ENCODE measurements at places on chromosomes 7 and 10.

DNA sequence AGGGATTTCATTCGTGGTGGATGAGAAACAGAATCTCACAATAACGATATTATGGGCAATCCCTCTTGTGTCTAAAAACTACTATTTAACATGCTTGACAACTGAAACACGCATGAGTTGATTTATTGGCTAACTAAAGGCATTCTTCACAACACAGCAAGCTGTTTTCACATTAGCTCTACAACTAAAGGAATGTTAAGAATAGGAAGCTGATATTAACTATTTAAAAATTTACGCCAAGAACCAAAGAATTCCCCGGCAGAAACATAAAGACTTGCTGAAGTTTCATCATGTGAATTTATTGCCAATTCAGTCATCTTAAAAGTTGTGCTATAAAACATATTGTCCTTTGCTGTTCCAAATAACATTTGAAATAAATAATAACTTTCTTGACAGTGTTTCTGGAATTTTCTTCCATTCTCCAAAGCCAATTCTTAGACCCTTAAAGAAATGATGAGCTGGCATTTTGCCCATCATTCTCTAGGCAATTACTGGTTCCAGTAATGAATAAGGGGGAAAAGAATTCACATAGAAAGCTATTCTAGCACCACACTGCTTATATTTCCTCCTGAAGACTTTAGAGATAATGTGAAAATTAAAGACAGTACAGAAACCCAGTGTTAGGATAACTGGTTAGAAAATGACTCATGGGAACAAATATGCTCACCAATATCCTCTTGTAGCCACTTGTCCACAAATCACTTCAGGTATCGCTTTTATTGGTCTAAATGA is 233.1 kb downstream of the PARD3 start:
- no peak for DNase-seq

DNA sequence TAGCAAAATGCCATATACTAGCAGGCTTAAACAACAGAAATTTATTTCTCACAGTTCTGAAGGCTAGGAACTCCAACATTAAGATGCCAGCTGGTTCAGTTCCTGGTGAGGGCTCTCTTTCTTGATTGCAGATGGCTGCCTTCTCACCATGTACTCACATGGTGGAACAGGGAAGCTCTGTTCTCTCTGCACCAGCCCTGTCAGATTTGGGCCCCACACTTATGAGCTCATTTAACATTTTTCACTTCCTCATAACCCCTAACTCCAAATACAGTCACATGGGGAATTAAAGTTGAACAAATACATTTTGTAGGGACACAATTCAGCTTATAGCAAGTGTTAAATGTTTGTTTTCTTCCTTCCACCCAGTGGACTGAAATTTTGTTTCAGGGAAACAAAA is 218.6 kb upstream of the TAC1 start:
- DNase-seq = no peak

GRCh38 chr7:128005759-128006159 is 25.5 kb downstream of the LRRC4 start:
- no peak for DNase-seq

DNA sequence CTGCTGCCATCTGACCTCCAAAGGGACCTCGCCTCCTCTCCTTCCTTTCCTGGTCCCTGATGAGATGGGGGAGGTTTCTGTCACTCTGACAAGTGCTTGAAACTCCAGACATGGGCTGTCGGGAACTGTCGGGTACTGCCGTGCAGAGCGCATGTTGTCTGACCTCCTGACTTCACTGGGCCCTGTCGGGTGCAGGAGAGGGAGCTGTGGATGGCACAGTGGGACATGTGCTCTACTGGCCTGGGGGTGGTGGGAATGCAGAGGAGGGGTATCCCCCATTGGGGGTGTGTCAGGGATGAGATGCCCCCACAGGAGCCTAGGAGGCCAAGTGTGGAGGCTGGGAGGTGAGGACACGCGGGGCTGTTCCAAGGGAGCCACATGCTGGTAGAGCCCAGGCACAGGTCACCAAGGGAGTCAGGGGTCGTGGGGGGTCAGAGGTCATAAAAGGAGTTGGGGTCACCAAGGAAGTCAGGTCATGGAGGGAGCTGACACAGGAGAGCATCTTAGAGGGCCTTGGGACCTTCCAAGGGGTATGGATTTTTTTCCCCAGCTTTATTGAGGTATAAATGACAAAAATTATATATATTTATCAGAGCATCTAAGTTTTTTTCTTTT is 30.9 kb downstream of the TMEM120A start:
- DNase-seq = no peak

GRCh38 chr10:11245510-11245909 is 227.8 kb downstream of the CELF2 start:
- no peak for DNase-seq

DNA sequence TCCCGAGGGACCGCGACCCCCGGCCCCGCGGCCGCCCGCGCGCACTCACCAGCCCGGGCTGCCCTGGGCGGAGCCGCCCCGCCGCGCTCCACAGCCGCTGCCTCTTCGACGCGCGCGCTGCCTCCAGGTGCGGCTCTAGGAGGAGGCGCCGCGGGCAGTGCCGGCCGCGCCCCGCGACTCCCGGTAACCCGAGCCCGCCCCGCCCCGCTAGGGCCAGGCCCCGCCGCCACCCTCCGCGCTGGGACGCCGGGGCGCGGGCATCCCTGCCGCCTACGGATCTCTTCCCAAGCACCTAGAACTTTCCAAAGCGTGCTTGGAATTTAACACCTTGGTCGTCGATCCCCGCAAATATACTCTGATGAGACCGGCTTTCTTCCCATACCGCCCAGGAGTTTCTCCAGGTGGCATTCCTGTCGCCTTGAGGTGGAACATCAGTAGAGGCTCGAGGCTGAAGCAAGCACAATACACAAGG is at the start of gene SLC26A5:
SLC26A5 (minus strand) TSS at position 159 of the 472 bp plus-strand sequence. CDS start 24,693 bp downstream, outside the sequence.
- DNase-seq = no peak

DNA sequence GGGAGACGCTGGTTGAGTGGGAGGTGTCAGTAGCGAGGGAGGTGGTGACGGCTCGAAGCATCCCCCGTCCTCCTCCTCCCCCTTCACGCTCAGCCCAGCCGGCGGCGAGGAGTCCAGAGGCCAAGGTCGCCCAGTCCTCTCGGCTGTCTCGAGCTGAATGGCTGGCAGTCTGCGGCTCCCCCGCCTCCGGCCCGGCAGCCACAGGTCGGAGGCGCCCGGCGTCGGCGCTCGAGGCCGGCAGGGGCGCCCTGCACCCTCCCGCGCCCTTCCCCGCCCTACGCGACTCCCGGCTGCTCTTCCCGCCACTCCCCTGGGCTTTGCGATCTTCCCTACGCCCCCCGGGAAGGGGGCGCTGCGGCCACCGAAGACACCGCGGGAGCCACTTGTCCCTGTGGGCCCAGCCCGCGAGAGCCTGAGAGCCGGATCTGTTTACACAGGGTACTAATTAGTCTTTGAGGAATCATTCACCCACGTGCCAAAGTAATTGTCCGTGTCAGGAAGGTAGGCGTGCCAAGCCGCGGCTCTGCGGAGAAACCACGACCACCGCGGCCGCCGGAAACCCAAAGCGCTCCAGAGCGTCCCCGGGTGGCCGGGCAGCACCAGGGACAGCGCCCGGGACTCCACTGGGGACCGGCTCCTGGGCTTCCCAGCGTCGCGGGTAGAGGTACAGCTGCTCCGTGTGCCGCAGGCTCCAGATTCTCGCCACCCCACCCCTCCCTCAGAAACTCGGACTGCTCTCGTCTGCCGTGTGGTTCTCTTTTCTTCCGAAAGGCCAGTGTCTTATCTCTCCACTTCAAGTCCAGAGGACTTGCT is at the start of gene NXPH1:
NXPH1 (plus strand) TSS at position 133 of the 813 bp plus-strand sequence.
- no peak for DNase-seq

DNA sequence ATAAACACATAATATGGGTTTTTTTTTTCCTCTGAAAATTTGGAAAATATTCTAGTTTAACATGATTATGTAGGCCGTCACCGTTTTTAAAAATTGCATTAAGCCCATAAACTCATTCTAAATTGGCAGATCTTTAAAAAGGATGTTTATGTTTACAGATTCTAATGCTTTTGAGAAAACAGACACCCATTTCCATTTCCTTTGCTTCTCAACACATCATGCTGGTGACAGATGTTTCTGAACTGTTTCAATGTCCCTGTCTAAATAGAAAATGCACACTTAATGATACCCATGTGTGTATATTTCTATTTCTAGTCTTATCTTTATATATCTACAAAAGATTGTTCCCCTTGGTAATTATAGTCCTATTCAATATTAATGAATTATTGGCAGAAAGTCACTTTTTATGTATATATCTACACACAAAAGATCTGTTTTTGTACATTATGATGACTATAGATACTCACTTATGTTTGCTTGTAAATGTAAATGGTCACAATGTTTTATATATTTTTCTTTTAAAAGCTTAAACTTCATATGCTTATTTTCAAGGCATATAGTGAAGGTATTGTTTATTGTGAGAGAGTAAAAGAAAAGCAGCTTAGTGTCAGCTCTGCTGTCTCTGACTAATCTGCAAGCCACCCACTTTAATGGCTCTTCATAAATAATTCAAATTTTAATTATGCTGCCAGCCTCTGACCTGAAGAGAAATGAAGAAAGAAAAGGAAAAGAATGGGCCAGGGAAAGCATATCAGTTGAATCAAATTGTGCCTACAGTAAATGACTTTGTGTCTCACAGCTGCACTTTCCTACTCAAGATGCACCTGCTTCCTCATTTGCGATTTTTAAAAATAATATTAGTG is 179.4 kb downstream of the CACNA2D1 start:
- DNase-seq = no peak

DNA sequence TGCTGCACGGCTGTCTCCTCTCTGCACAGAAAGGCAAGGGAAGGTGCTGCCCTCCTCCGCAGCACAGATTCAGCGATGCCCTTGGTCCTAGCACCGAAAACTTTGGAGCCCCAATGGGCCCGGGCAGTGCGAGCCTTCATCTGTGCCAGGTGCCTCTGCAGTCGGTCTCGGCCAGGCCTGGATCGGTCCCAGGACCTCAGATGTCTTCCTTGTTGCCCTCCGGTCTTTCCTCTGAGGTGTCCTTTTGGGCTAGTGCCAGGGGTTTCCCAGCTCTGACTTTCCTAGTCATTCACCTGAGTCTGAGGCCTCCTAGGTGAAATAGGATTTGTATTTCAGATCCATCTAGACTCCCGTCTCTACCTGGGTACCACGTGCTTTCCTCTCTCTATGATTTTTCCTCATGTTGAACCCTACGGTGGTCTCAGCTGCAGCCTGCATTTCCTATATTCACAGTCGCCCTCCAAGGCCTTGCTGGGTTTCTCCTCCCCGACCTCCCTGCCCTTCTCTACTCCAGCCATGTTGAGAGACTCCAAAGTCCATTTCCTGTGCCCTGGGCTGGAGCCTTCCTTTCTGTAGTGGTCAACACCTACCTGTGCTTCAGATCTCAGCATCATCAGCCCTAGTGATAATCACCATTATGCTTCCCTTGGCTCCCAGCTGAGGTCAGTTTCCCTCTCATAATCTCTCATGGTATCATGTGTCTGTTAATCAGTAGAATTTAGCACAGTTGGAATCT is 92.0 kb upstream of the PRSS58 start:
- no peak for DNase-seq

DNA sequence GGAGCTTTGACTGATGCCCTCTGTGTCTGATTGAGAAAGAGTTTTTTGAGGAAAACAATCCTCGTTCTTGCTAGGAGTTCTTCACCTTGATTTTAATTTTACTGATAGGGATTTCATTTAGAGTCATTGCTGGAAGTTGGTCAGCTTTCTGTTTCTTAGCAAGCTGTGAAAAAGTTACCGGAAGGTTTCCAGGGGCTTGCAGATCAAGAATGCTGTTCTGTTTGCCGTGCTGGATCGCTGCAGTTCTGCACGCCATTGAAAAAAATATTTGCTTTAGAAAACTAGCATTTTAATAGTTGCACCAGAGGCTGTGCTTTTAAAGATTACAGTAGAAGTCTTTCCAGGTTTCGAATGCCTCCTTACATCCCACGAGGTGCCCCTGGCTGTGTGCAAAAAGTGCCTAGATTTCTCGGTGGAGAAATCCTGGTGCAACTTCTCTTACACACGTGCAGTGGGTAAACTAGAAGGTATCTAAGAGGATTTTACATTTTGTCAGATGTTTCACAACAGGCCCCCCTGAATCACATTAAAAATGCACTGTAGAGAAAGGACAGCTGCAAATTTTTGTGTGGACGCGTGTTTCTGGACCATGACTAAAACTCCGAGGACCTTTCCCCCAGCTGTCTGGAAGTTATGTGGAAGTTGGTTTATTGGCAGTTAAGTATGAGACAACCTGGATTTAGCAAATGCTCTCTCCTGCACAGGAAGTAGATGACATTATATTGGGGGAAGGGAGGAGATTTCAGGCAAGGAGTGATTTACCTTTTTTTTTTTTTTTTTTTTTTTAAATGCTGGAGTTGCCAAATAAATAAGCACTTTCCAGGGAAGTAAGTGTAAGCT is 5.8 kb downstream of the TCF7L2 start:
- DNase-seq = no peak

- no peak for DNase-seq
These were observed 18.5 kb downstream of the BMS1 start for GRCh38 chr10:42801135-42801534.

DNA sequence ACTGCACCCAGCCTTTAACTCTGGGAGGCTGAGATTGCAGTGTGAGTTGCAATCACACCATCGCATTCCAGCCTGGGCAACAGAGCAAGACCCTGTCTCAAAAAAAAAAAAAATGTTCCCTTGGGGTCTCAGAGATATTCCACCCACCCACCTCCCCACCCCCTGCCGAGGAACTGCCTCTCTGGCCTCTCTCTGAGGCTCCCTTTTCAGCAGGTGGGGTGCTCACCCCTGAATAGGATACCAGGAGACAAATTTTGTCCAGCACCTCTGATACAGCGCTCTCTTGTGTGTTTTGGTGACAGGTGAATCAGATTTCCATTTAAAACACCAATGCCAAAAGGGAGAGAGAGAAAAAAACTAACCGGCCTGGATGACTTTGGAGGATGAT is 92.6 kb upstream of the KIF5B start:
- no peak for DNase-seq

DNA sequence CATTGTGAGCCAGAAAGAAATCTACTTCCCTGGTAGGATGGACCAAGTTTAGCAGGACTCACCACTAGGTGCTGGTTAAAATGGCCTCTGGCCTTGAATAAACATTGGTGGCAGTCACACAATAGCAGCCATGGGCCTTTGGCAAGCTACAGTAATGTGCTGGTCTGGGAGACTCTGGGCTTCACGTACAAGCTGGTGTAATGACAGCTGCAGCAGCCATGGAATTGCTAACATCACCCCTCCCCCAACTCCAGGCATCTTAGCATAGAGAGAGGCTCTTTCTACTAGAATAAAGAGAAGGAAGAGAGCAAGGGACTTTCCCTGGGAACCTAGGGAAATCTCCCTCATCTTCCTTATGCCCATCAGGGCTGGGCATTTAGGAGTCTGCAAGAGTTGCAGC is 205.1 kb upstream of the SEMA3A start:
- no peak for DNase-seq

DNA sequence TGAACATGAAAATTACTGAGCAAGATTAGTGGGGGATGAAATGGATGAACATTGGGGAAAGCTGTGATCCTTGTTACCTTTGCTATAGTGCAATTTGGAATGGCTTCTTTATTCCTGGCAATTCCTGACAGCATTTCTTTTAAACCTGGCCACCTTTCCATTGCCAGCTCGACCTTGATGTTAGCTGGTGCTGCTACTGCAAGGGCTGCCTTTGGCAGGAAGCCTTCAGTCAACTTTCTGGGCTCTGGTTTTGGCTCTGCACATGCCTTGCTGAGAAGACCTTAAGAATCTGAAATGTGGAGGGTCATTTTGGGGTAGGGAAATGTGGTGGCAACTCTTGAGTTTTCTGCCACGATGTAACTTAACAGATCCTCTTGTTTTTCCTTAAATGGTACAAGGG is 64.7 kb downstream of the KAT6B start:
- no peak for DNase-seq

GRCh38 chr10:109071539-109071938 is 851.8 kb downstream of the XPNPEP1 start:
- no peak for DNase-seq

Measured in stimulated activated CD8-positive, alpha-beta memory T cell treated with anti-CD3 and anti-CD28 coated beads, Interleukin-7, amount 100 ng/mL, for 1 hour (primary cell).